ENCODE measurements at places on chromosomes 13 and 19. TPM values are rescaled to one million over a fixed set of nuclear protein-coding genes. Genes with fewer than 3 reads are reported as not detected.

IZUMO2 gene
- total RNA-seq = not detected

PRSS57 gene
- not detected for total RNA-seq

HSD17B14 gene
- 1.3 TPM for total RNA-seq

ZNF616 gene
- 5.1 TPM for total RNA-seq

ZNF132 gene
- 3.7 TPM for total RNA-seq

ZNF571 gene
- total RNA-seq = 0.59 TPM

ERF gene
- 51.2 TPM for total RNA-seq

ANGPTL4 gene
- 0.68 TPM for total RNA-seq

WTIP gene
- total RNA-seq = 0.37 TPM

SMIM24 gene
- total RNA-seq = not detected

GNG8 gene
- 13.2 TPM for total RNA-seq

ADGRE1 gene
- total RNA-seq = 15.2 TPM

CYP2A6 gene
- not detected for total RNA-seq

OXGR1 gene
- total RNA-seq = not detected

CFAP97D2 gene
- not detected for total RNA-seq
